ENCODE measurements at places on chromosomes 12 and 14. TPM values are rescaled to one million over a fixed set of nuclear protein-coding genes. Genes with fewer than 3 reads are reported as not detected.
A peak's percentile ranks its signal among the peaks of the same experiment; 100 is the strongest.

The ITGB7 gene
- polyA plus RNA-seq = 3.1 TPM

The SERPINA9 gene
- polyA plus RNA-seq = not detected

The OVCH1 gene
- 0.21 TPM for polyA plus RNA-seq

The CHURC1 gene
- polyA plus RNA-seq = 64.6 TPM

The GLT8D2 gene
- 45.8 TPM for polyA plus RNA-seq

The KLRK1 gene
- 6.3 TPM for polyA plus RNA-seq

The DEPDC4 gene
- polyA plus RNA-seq = 0.68 TPM

The TRAF3 gene
- 7.1 TPM for polyA plus RNA-seq

The MMP14 gene
- polyA plus RNA-seq = 90.2 TPM

The MYF6 gene
- polyA plus RNA-seq = not detected

The NFATC4 gene
- 25.9 TPM for polyA plus RNA-seq

The DYRK4 gene
- polyA plus RNA-seq = 53.9 TPM

The PTPN6 gene
- polyA plus RNA-seq = 25.3 TPM

- no peaks in the 10 kb centered on the region for H3K36me3 ChIP-seq
- no peaks in the 10 kb centered on the region for H3K27me3 ChIP-seq
- no peaks in the 10 kb centered on the region for H3K4me1 ChIP-seq
- no peak overlapping the region for H3K4me3 ChIP-seq
- DNase-seq = no peak
- no peak overlapping the region for H3K27ac ChIP-seq
These were observed 139.8 kb downstream of the PHETA1 start for GRCh38 chr12:111228916-111229666.

DNA sequence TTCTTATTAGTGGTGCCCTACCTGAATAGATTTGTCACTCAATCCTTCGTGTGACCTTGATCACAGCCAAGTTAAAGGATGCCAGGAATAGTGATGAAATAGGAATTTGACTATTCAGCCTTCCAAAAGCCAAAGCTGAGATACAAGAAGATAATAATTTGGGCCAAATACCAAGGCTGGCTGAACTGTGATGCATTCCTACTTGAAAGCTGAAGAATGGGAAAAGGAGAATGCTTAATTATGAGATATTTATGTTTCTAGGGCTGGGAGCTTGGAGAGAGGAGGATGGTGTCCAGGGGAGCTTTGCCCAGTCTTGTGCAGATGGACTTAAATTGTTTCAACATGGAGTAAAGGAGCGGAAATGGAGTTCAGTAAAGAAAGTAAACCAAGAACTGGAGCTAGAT is 5.2 kb downstream of the RNASE7 start:
- H3K36me3 ChIP-seq = no peaks in the 10 kb centered on the region
- H3K27ac ChIP-seq = no peak overlapping the region

GRCh38 chr14:67967206-67967605 is 147.6 kb downstream of the RAD51B start:
- H3K27ac ChIP-seq = no peak overlapping the region
- H3K36me3 ChIP-seq = no peaks in the 10 kb centered on the region
- peaks cover 2% of the 10 kb centered on the region for H3K4me1 ChIP-seq
- DNase-seq = no peak
- H3K27me3 ChIP-seq = no peaks in the 10 kb centered on the region

- no peaks in the 10 kb centered on the region for H3K36me3 ChIP-seq
- no peak for DNase-seq
- no peak overlapping the region for H3K27ac ChIP-seq
These were observed 148.3 kb downstream of the TGFB3 start for GRCh38 chr14:75833326-75834020.

DNA sequence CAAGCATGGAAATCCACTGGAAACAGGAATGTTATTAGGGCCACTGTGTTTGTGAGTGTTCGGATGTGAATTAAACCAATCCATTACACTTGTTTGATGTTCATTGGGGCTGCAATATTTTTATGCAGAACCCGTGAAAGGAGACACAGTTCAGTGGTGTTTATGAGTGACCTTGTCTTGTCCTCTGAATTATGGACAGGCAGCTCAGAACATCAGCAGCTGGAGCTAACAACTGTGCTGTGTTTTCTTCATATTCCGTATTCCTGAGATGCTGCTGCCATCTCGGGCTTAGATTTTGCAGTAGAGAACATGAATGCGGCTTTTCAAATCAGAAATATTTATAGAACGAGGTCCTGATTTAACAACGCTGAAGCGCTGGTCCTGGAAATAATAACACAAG is 20.3 kb upstream of the CACNA1C start:
- no peak for DNase-seq
- no peaks in the 10 kb centered on the region for H3K27me3 ChIP-seq
- H3K27ac ChIP-seq = no peak overlapping the region
- no peaks in the 10 kb centered on the region for H3K4me1 ChIP-seq

DNA sequence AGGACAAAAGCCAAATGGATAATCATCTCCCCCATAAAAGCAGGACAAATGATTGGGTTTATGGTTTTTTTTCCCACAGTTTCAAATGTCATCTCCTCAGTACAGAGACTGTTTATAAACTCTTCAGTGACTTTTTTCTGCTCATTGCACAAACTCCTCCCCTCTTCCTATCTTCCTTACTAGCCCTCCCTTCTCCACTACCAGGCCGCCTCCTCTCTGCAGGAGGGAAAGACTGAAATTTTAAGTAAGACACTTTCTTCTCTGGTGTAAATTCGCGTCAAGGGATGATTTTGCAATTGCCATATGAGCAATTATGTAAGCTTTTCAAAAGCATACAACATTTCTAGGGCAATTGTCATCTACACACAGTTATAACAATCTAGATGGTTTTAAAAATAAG is 37.0 kb downstream of the BTG1 start:
- no peaks in the 10 kb centered on the region for H3K27me3 ChIP-seq
- no peaks in the 10 kb centered on the region for H3K36me3 ChIP-seq
- DNase-seq = no peak
- H3K4me3 ChIP-seq = no peak overlapping the region
- H3K27ac ChIP-seq = no peak overlapping the region
- H3K4me1 ChIP-seq = peaks cover 4% of the 10 kb centered on the region

GRCh38 chr12:1908758-1909157 is 9.7 kb downstream of the CACNA2D4 start:
- H3K27ac ChIP-seq = no peak overlapping the region
- H3K27me3 ChIP-seq = no peaks in the 10 kb centered on the region
- peaks cover 3% of the 10 kb centered on the region for H3K4me1 ChIP-seq
- no peak overlapping the region for H3K4me3 ChIP-seq
- no peaks in the 10 kb centered on the region for H3K36me3 ChIP-seq

GRCh38 chr12:16349131-16349460 is 1.7 kb downstream of the MGST1 start:
- no peaks in the 10 kb centered on the region for H3K36me3 ChIP-seq
- no peak overlapping the region for H3K27ac ChIP-seq
- no peaks in the 10 kb centered on the region for H3K4me1 ChIP-seq
- no peaks in the 10 kb centered on the region for H3K27me3 ChIP-seq
- H3K4me3 ChIP-seq = no peak overlapping the region
- DNase-seq = no peak

- H3K27me3 ChIP-seq = no peaks in the 10 kb centered on the region
- peaks cover 4% of the 10 kb centered on the region for H3K4me1 ChIP-seq
- H3K27ac ChIP-seq = no peak overlapping the region
- no peak overlapping the region for H3K4me3 ChIP-seq
These were observed 2.3 kb upstream of the NOP2 start for GRCh38 chr12:6570264-6570887.

- DNase-seq = no peak
- H3K27me3 ChIP-seq = no peaks in the 10 kb centered on the region
- H3K27ac ChIP-seq = no peak overlapping the region
- H3K36me3 ChIP-seq = no peaks in the 10 kb centered on the region
These were observed 2.4 kb upstream of the ADCY4 start for GRCh38 chr14:24337144-24337823.

DNA sequence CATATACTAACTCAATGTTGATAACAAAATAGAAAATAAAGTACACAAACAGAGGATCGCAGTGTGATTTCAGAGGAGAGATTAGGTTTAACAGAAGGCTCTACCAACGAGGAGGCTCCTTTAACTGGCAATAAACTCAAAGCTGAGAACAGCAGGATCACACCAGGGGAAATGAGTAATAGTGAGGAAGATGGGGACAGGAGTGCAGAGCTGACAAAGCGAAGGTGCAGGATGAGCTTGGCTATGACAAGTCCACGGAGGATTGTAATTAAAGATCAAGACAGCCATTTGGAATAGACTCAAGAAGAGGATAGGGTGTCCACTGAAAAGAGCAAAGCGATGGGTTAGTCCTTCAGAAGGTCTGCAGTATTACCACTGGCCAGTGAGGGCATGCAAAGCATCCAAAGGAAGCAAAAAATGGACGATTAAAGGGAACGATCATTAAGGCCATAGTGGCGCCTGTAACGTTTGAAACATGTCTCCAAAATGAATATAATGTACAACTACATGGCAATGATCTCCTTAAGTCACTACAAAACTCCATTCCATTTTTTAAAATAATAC is 85.3 kb downstream of the GRIN2B start:
- no peaks in the 10 kb centered on the region for H3K4me1 ChIP-seq
- no peak overlapping the region for H3K4me3 ChIP-seq
- no peaks in the 10 kb centered on the region for H3K36me3 ChIP-seq
- H3K27me3 ChIP-seq = no peaks in the 10 kb centered on the region
- no peak overlapping the region for H3K27ac ChIP-seq

DNA sequence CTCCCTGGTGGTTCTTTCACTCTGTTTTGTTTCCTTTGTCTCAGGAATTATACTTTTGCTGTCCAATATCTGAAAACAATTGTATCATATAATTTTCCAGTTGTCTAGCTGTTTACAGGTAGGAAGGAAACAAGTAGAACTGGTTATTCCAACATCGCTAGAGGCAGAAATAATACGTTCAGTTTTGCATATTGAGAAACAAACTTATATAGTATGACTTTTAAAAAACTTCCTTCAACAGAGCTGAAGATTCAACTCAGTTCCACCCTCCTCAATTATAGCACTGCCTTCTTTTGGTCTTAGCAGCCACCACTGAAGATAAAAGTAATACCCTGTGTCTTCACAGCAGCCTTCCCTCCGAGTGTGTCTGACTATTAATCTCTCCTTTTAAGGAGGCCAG is 214.3 kb downstream of the EFCAB11 start:
- no peak overlapping the region for H3K4me3 ChIP-seq
- no peaks in the 10 kb centered on the region for H3K36me3 ChIP-seq
- no peaks in the 10 kb centered on the region for H3K27me3 ChIP-seq
- no peak for DNase-seq
- no peaks in the 10 kb centered on the region for H3K4me1 ChIP-seq

- no peaks in the 10 kb centered on the region for H3K36me3 ChIP-seq
- H3K27me3 ChIP-seq = no peaks in the 10 kb centered on the region
- no peak for DNase-seq
- H3K27ac ChIP-seq = no peak overlapping the region
These were observed 26.2 kb downstream of the EGLN3 start for GRCh38 chr14:33924566-33925100.

DNA sequence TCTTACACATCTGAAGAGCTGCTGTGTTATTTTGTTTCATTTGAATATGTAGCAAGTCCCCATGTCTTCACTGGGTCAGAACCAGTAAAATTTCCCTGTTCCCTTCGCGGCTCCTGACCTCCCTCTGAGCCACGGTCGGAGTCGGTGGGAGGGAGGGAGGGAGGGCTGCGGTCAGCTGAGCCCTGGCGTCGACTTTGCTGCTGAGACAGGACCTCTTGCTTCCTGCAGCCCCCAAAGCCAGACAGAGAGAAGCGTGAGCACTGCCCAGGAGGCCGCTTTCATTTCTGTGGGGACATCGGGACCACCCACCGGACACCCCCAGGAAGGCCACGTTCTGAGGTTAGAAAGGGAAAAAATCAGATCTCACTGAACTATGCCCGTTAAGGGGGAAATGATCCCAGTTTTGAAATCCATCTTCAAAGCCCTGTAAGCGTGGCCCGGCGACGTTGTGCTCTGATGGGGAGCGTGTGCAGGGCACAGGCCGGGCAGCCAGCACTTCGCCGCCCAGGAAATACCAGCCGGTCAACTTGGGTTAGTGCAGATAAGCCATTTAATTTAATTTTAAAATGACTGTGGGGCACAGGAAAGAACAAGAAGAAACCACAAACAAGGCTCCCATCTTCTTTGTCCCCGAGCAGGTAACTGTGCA is 42.1 kb downstream of the NOC4L start:
- no peak for DNase-seq
- H3K27ac ChIP-seq = no peak overlapping the region
- H3K27me3 ChIP-seq = no peaks in the 10 kb centered on the region
- H3K36me3 ChIP-seq = no peaks in the 10 kb centered on the region
- peaks cover 5% of the 10 kb centered on the region for H3K4me1 ChIP-seq

DNA sequence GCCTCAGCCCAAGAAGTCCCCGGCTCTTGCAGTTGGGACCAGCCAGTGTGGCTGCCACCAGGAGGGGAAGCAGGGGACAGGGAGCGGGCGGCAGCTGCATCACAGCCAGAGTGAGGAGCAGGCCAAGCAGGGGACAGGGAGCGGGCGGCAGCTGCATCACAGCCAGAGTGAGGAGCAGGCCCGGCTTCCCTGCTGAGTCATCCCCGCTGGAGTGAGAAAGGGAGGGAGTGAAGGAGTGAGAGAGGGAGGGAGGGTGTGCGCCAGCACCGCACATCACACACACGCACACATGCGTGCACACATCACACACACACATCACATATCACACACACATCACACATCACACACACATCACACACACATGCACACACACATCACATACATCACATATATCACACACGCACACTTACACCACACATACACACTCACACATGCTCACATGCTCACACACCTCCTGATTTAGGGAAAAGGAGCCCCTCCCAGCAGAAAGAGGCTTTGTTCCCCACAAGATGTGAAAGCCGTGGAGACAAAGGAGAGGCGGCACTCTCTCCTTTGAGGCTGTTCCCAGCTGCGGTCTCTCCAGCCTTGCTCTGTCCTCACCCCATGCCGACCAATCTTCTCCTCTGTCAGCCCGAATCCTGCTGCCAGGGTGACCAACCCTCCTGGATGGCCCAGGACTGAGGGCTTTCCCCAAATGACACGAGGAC is 16.7 kb upstream of the ZDHHC22 start:
- no peaks in the 10 kb centered on the region for H3K27me3 ChIP-seq
- no peak for DNase-seq
- no peak overlapping the region for H3K27ac ChIP-seq
- no peaks in the 10 kb centered on the region for H3K36me3 ChIP-seq

- no peak for DNase-seq
- H3K27me3 ChIP-seq = no peaks in the 10 kb centered on the region
- H3K36me3 ChIP-seq = no peaks in the 10 kb centered on the region
- no peaks in the 10 kb centered on the region for H3K4me1 ChIP-seq
- H3K27ac ChIP-seq = no peak overlapping the region
These were observed 34.8 kb upstream of the TESC start for GRCh38 chr12:117134059-117134458.

DNA sequence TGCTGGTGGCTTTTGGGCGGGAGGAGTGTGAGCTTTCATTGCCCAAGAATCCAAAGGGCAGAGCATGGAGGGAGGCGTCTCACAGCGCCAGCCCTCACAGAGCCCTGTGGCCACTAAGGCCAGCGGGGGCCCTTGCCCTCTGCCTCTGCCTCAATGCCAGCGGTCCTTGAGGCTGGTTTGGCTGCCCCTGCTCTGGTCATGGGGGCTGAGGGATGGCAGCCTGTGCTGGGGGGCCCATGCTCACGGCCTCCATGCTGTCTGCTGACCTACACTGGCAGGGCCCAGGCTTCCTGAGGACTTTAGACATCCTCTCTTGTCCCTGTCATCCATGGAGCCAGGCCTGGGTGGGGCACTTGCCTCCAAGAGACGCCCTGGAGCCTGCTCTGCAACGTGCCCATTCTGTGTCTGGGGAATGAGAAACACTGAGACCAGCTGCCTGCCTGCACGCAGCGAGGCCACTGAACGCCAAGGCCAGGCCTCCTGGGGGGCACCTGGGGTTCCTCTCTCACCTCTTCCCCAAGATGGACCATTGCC is 143.4 kb downstream of the KIF26A start:
- H3K4me3 ChIP-seq = no peak overlapping the region
- H3K27me3 ChIP-seq = no peaks in the 10 kb centered on the region
- H3K36me3 ChIP-seq = no peaks in the 10 kb centered on the region
- DNase-seq = peak; percentile 25
- H3K27ac ChIP-seq = no peak overlapping the region
- H3K4me1 ChIP-seq = peaks cover 2% of the 10 kb centered on the region

Measured in ovary (tissue), 10 donors.